Common myeloid progenitor, CD34-positive (primary cell): ENCODE measurements at places on chromosomes 3 and 15.

DNA sequence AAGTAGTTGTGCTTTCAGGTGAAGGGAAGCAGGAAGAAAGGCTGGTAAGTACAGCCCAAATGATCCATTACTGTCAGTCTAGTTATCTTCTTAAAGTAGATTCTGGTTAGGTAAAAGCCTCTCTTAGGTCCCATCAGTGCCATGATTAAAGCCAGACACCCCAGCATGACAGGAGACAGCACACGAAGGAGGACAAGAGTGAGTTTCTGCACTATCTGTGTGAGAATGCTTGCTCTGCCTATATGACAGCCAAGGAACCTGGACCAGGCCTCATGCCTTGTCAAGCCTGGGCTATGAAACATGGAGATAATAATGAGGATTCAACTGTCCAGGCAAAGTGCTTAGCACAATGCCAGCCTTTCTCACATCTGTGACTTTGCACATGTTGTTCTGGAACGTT, 13.5 kb upstream of the FILIP1L start:
- DNase-seq = no peak

GRCh38 chr3:136294176-136294575, 44.0 kb downstream of the PCCB start:
- no peak for DNase-seq

DNA sequence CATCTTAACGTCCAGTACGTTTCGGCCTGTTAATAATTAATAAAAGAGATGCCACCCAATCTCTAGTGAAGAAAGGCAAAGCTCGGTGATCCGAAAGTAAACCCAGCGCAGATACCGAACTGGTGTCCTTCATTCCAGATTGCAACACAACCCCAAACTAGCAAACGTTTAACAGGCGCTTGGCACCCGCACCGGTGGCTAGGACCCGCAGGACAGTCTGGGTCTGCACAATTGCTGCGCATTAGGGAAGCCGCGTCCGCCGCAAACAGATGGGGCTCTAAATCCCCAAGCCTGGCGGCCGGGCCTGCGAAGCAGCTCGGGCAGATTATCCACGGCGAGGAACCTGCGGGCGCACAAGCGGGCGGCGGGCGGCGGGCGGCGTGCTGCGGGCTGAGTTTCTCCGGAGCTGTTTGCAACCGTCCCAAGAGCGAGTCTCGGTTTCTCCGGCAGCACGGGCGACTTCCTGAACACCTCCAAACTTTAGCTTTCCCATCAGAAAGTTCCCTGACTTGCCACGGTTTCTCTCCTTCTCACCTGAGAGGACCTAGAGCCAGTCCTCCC, 112.1 kb upstream of the ICE2 start:
- DNase-seq = peak; percentile 88

DNA sequence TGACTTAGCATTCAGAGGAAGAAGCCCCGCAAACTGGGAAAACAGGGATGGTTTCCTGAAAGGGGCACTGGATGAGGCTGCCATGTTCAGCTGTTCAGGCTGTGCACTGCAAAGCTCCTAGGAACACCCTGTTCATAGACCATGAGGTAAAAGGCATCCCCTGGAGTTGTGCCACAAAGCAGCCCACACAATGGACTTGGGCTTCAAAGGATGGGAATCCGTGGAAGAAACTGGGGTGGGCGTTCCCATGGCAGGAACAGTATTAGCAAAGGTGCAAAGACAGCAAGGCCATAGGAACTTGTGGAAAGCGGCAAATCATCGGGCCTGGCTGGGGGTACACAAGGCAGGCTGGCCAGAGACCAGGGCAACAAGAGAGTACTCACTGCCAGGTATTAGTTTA, 8.9 kb downstream of the OXTR start:
- no peak for DNase-seq

- DNase-seq = no peak
Measured at GRCh38 chr15:40536501-40536900, 28.3 kb downstream of the CCDC32 start.
